ENCODE measurements at places on chromosomes 12 and 14.

DNA sequence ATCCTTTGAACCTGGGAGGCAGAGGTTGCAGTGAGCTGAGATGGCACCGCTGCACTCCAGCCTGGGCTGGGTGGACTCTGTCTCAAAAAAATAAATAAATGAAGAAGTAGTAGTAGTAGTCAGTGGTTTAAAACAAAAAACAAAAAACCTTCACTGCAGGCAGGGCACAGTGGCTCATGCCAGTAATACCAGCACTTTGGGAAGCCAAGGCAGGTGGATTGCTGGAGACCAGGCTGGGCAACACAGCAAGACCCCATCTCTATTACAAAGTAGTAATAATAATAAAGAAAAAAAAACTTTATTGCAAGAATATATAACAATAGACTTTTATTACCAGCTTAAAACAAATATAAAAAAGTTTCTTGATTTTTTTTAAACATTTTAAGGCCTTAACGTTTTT lies 13.8 kb upstream of the NEK9 start:
- DNase-seq = no peak

- no peak for DNase-seq
Measured at GRCh38 chr12:119008691-119009221, 27.4 kb downstream of the SRRM4 start.

- DNase-seq = no peak
Measured at GRCh38 chr12:27651201-27651600, 45.0 kb upstream of the REP15 start.

- no peak for DNase-seq
Measured at GRCh38 chr12:102478405-102479098, 1.8 kb downstream of the IGF1 start.
